ENCODE measurements at places on chromosomes 3 and 15.

GRCh38 chr15:96598514-96598913 lies 268.0 kb downstream of the NR2F2 start:
- DNase-seq = no peak

GRCh38 chr15:52680041-52680391 lies 828 bp upstream of the ATOSA start:
- DNase-seq = no peak

DNA sequence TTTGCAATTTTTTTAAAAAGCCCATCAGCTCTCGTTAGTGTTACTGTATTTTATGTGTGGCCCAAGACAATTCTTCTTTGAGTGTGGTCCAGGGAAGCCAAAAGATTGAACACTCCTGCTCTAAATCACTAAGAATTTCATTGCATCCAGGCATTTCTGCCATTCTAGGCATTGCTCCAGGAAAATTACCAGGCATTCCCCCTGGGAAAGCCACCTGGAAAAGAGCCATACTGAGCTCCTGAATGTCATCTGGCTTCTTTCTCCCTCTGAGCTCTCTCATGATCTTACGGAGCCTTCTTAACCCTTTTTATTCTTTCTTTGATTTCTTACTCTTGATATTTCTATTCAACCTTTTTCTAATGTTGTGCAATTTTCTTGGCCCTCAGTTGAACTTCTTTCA lies 202.2 kb downstream of the DOCK3 start:
- DNase-seq = no peak

DNA sequence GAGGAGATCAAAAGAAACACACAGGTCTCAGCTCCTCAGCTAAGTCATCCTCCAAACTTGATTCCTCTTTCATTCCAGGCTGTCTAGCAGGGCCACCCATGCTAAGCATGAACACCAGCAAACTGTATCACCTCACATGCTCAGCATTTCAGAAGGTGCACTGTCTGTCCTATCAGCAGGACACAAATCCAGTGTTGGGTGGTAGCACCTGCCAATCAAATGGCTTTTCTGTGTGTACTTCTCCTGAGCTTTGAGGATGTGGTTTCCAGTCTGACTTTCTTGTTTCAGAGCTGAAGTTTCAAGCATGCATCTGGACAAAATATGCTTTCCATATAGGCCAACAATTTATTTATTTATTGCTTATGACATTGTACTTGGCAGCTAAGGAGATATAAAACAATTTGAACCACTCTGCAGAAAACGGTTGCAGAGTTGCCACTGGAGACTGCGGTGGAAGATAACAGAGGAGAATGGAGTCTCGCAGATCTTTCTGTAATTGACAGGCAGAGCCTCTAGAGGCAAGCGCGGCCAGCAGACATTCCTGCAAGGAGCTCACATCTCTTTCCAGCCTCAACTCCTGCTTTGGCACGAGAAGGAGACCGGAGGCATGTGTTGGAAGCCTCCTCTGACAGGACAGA lies 167.1 kb upstream of the WNT5A start:
- no peak for DNase-seq

DNA sequence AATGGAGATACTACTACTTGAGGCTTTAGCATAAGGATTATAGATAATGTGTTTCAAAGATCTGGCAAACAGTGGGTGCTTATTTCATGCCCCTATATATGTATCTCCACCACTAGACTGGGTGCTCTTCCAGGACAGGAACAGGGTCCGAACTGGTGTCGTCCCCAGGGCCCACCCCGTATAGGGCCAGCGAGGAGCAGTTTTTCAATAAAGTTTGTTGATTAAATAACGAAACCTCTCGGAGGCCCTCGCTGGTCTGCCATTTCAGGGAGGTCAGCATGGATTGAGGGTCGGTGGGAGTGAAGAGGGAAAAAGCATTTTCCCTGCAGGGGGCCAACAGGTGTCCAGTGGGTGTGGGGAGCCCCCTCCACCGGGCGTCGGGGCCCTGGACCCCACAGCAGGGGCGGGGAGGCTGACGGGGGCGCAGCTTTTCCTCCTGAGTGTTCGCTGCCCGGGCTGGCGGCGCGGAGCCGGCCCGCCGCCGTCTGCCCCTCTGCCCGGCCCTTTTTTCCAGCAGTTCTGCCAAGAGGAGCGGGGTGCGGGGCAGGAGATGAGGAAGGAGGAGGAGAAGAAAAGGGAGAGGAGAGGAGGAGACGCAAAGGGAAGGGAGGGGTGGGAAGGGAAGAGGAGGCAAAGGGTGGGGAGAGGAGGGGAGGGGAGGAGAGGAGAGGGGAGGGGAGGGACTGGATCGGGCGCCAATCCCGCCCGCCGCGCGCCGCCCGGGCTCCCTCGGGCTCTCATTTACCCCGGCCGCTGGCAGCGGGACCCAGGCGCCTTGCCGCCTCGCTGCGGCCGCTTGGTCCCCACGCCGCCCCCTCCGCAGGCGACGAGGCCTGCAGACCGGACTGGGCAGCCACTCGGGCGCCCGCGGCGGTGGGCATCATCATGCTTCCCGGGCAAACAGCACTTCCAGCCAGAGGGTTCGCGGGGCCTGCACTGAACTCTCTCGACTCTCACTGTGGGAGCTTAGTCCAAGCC lies 66.3 kb downstream of the ISG20 start:
- peak; percentile 62 for DNase-seq

DNA sequence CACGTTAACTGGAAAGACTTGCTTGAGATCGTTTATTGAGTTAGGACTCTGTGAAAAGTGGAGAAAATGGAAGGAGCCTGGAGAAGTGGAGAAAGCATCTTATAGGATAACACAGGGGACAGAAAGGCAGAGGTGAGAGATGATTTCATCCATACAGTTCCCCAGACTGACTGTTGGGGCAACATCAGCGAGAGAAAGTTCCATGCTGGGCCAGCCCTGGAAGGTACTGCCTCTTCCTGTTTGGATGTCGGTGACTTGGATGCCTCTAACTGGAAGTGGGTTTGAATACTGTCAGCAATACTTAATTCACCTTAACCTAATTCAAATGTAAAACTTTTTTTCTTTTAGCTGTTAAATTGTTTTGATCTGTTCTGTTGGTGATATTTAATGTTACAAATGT lies 32.3 kb downstream of the ATP13A5 start:
- DNase-seq = no peak

GRCh38 chr3:140530603-140531002 lies 147.3 kb upstream of the TRIM42 start:
- no peak for DNase-seq

- peak; percentile 6 for DNase-seq
Observed at GRCh38 chr3:153221748-153222162, 59.7 kb downstream of the RAP2B start.

- DNase-seq = no peak
Observed at GRCh38 chr15:55564347-55565145, 23.6 kb downstream of the PYGO1 start.

DNA sequence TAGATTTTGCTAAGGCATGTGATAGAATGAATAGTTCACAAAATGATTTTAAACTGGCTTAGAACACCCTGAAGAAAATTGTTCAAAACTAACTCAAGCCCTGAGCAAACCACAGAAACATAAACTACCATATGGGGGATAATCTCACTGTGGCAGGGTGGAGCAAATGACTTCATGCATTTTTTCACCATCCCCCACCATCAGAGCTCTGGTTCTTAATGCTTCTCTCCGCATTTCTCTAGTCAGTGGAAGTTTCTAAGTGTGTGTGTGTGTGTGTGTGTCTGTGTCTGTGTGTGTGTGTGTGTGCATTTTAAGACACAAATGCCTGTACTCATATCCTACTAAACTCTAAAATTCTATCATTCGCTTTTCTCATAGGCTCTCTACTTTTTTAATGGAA lies 107.1 kb upstream of the PHLDB2 start:
- no peak for DNase-seq

- DNase-seq = no peak
Observed at GRCh38 chr3:178055939-178056338, 480.3 kb upstream of the KCNMB2 start.

DNA sequence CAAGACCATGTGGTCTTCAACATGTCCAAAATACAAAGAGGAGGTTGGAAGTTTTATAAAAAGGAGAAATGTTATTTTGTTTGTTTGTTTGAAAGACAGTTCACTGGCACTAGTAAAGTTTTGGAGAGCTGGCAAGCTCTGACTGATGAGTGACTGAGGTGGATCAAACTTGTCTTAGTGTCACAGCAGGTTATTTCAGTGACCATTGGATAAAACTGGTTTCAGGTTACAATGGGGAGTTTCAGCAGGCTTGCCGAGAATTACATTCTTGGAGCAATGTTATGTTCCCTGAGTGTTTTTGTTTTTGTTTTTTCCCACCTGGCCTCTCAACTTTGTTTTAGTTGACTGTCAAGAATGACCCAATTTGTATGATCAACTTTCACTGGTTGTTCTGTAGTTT lies 414.5 kb upstream of the ARHGEF26 start:
- DNase-seq = no peak

GRCh38 chr15:78808550-78808949 lies 2.7 kb downstream of the ADAMTS7 start:
- no peak for DNase-seq

GRCh38 chr3:51686512-51687215 lies 15.6 kb downstream of the TEX264 start:
- no peak for DNase-seq

DNA sequence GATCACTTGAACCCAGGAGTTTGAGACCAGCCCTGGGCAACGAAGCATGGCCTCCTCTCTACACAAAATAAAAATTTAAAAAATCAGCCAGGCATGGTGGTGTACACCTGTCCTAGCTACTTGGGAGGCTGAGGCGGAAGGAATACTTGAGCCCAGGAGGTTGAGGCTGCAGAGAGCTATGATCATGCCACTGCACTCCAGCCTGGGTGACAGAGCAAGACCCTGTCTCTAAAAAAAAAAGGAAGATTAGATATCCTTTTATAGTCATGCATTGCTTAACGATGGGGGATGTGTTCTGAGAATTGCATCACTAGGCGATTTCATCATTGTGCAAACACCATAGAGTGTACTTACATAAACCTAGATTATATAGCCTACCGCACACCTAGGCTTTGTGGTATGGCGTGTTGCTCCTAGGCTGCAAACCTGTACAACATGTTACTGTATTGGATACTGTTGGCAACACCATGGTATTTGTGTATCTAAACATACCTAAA lies 12.6 kb downstream of the ALAS1 start:
- no peak for DNase-seq

- DNase-seq = no peak
Observed at GRCh38 chr3:101950985-101951733, 101.8 kb downstream of the NFKBIZ start.

DNA sequence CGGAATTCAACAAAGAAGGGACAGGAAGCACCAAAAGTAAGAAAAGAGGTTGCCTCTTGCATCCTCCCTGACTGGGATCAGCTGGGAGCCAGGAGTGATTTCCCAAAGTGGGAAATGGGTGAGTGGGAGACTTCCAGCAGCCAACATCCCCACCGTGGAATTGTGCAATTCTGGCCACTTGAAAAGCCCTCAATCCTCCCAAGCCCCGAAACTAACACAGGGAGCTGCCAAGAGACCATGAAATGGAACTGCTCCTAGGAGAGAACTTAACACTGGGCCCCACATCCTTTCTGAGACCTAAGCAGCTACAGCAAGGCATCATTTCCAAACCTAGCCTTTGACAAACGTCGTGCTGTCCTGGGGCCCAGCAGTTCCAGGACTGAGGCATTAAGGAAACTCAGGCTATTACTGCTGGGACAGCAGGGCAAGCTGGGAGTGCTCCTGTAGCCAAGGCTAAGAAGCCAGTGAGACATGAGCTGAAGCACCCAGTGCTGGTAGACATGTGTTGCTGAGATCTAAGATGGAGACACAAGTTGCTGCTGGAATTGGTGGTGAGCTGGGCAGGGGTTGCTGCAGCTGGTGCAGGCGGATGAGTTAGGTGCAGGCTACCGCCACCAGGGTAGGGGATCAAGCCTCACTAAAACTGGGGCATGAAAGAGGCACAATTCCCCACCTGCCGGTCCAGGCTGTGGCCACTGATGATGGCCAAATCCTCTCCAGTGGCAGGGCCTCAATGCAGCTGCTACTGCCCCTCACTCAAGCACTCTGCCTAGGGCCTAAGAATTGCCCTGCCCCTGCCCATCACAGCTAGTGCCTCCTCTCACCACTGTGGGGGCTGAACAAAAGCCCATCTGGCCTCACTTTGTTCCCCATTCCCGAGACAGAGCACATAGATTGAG lies 43.9 kb downstream of the ALDH1A2 start:
- DNase-seq = no peak

- peak; percentile 24 for DNase-seq
Observed at GRCh38 chr15:73996939-73997338, 2.4 kb downstream of the PML start.

DNA sequence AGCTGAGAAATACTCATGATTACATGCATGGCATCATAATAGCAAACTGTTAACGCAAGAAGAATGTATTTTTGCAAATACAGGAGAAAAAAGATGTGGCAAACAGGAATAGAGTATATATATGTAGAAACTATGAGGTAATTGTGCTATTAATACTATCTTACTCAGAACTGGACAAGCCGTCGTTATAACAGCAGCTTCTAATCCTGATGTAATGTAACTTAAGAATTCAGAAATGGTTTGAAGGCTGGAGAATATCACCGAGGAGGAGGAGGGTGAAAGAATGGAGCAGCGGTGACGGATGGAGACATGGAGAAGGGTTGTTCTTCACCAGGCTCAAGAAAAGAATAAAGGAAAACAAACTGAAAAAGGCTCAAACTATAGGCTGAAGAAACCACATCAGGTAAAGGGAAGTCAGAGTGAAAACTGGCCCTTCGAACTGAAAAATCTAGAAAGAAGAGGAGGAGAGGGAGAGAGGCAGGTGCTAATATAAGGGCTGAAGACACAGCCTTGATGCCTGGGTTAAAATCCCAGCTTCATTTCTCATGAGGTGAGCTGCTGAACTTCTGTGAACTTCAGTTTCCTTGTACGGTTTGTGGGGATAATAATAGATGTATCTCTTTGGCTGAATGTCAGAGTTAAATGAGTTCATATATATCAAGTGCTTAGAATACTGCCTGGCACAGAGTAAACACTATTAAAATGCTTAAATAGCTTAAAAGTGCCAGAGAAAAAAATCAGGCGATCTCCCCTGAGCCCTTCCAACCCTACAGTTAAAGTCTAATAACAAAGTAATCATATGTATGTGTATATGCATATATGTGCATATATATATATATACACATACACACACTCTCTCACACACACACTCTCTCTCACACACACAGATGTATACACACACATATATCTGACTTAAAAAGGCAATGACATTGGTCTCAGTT lies 43.9 kb downstream of the GOLIM4 start:
- no peak for DNase-seq

- no peak for DNase-seq
Observed at GRCh38 chr3:150255413-150255812, 152.7 kb upstream of the TSC22D2 start.

GRCh38 chr3:135495891-135496290 lies 469.6 kb upstream of the PPP2R3A start:
- no peak for DNase-seq
